ENCODE measurements at places on chromosomes 4 and X.

- DNase-seq, result no peak
Observed at GRCh38 chrX:56975611-56976010, 19.7 kb downstream of the SPIN3 start.

DNA sequence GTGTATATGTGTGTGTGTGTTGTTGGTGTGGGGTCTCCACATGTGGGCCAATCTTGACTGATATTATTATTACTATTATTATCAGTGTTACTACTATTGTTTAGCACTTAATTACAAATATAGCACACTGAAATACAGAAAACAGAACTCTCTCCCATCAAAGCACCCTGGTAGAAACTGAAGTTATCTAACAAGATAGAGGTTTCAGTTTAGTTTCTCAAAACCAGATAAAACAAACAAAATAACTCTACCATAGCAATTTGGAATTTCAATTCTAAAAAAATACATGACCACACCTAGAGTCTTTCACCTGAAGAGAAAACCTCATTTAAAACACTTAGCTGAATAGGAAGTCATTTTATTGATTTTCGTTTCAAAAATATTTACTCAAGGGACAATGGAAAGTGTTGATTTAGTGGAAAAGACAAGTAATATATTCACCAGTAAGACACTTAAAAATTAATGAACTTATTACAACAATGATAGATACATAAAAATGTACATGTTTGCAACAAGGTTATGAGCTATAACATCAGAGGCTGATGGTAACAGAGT lies 252.3 kb downstream of the PDHA2 start:
- DNase-seq, result no peak

GRCh38 chr4:76003620-76004019 lies 3.7 kb downstream of the CXCL9 start:
- no peak for DNase-seq

DNA sequence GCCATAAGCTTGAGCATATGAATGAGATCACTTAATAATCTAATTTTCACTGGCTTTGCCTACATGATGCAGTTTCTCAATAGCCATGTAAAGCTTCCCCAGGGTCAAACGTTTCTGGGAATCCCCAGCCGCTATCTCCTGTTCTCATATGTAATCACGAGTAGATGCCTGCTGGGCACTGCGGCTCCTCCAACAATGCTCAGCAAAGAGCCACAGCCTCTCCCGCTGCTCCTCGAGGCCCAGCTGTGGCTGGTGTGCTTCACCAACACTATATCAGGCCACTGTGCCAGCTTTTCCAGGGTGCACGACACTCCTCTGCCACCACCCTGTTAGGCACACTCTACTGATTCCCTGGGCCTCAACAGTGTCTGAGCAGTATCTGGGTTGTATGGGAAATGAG lies 78.3 kb upstream of the RASGEF1B start:
- DNase-seq, result no peak

- DNase-seq, result no peak
Observed at GRCh38 chrX:17542123-17542522, 167.1 kb downstream of the NHS start.

- DNase-seq, result no peak
Observed at GRCh38 chrX:39022106-39022505, 220.8 kb downstream of the MID1IP1 start.

- peak; percentile 66 for DNase-seq
Observed at GRCh38 chr4:150679765-150680343, 97.9 kb downstream of the MAB21L2 start.

GRCh38 chr4:88204882-88205281 lies 46.4 kb upstream of the ABCG2 start:
- no peak for DNase-seq

DNA sequence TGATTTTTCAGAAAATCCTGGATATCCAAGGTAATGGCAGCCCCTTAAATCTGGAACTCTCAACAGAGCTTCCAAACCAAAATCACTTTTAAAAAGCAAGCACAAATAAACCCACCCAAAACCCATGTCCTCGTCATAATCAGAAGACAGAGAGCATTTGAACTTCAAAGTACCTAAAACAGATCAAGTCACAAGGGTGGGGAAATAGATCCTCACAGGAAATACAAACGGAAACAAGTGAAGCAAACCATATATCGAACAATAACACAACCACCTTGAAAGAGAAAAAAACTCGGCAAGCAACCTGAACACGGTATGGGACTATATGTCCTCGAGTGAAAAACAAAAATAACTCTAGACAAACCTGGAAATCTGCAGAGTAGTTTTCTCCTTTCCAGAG lies 15.9 kb upstream of the CCNQ start:
- no peak for DNase-seq

- DNase-seq, result no peak
Observed at GRCh38 chr4:149553959-149554520, 261.6 kb downstream of the IQCM start.

DNA sequence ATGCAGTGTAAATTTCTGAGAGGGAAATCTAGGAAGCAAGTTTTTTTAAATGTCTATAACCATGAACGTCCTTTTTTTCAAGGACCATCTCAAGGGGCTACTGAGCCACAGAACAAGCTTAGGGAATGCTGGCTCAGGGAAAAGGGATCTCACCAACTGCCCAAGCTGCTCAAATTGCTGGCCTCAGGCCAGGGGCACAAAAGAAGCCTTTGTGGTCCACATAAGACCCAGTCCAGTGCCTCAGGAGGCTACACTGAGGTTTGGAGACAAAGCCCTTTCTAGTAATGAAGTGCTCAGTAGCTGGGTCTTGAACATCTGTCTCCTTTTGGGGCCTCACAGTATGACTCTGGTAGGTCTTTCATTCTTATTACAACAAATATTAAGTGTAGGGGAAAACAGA lies 305.5 kb downstream of the RAB28 start:
- DNase-seq, result no peak

DNA sequence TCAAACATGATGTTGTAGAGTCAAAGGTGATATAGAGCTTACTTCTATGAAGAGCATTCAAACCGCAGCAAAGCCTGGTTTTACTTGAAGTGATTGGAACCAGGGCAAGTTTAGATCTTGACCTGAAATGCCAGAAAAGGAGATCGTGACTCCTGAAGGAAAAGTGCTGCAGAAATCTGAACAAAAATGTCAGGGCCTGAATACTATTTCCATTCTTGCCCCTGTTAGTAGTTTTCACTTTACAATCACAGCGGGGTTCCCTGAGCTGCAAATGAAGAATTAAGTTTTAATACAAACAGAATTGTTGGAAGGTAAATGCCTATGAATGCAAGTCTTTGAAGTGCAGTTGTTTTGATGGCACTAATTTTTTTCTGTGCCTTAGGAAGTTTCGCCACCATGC lies 4.1 kb downstream of the SLIT2 start:
- DNase-seq, result peak; percentile 40

DNA sequence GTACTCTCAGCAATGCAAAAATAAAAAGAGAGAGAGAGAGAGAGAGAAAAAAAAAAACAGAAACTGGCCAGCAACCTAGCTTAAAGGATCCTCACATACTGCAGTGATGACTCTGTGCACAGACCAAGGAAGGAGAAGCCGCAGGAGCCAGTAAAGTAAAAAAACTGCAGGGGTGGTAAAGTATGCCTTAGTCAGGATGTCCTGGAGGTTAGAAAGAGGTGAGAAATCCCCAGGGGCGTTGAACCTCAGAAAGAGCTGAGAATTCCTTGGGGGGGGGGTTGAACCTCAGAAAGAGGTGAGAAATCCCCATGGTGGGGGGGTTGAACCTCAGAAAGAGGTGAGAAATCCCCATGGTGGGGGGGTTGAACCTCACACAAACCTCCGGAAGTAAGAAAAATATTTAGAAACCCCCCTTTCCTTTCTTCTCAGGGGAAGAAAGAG lies 48.0 kb downstream of the MAGEA9 start:
- peak; percentile 16 for DNase-seq

DNA sequence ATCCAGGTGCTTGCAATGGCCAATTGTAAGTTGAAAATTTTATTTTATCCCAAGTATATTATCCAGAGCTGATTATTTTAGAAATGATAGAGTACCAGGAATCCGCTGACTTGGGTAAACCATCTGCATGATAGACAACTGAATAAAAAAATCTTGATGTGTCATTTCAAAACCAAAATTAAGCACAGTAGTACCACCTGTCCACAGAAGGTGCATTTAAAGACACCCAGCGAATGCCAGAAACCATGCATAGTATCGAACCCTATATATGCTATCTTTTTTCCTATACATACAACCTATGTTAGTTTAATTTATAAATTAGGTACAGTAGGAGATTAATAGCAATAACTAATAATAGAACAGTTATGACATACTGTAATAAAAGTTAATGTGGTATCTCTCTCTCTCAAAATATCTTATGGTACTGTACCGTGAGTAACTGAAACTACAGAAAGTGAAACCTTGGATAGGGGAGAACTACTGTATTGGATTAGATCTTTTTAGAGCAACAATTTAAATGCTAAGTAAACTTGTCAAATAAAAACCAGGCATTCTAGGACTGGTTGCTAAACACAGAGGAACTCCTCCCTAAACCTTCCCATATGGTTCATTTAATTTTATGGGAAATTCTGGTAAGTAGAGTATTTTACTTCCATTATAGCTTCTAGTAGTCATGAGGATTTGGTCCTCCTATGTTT lies 6.2 kb downstream of the NEIL3 start:
- DNase-seq, result no peak

All from eye (tissue), 1 donor.